ENCODE measurements at places on chromosomes 2 and 18. TPM values are rescaled to one million over a fixed set of nuclear protein-coding genes. Genes with fewer than 3 reads are reported as not detected.

DNA sequence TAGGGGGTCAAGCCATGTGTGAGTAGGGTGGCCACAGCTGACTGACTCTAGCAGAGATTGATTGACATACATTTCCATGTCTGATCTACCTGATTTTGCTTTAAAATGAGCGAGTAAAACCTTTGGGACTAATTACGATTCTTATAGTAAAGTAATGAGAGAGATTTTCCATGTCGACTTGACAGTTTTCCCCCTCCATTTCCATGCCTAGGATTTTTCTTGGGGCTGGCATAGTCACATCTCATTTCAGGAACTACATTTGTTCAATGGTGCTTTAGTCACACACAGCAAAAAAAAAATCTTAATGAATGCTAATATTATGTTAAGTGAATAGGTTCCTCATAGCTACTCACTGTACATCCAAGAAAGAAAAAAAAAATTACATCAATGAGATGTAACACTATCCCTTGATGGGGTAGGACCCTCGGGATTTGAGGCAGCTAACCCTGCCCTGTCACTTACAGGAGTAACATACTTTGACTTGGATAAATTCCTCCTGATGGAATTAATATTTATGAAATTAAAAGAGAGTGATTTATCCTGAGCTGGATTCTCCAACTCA, 690.9 kb downstream of the TDRD15 start:
- DNase-seq: no peak

The MYOM1 gene
- 0.10 TPM for polyA plus RNA-seq

GRCh38 chr18:9731380-9731779, 23.3 kb downstream of the RAB31 start:
- peak; percentile 88 for DNase-seq

DNA sequence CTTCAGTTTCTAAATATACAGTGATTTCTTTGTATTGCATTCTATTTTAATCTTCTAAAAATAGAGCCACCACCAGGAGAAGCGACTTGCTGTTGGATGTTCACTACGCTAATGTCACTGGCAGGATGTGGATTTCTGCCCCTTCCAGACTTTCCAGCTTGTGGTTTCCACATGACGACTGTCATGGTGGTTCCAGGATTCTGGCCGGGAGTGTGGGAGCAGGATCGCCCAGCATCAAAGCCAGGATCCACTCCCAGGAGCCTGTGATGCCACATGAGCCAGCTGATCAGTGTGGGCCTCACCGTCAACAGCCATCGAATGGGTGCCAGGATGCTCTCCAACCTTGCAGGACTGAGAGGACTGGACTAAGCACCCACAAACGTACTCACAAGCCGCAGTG, 148.8 kb downstream of the HDAC4 start:
- no peak for DNase-seq

Data from IMR-90 (cell line).